ENCODE measurements at places on chromosomes 2 and 18.

DNA sequence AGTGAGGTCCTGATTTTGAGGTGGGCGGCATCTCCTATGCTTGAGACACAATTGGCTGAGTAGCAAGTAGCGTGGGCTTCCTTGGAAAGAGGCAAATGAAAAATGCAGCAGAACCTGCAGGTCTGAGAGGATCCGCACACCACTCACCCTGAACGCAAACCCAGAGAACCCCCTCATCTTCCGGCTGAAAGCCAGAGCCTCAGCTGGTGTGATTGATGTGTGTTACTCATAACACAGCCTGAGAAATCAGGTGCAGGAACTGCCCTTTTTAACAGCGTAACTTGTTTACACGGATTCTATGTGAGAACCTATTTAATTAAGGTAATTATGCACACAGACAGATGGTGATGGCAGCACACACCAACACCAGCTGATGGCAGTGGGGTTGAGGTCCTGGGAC is 123.4 kb downstream of the MRO start:
- no peak for DNase-seq

GRCh38 chr2:30758191-30758651 is 49.0 kb downstream of the CAPN13 start:
- no peak for DNase-seq

GRCh38 chr2:30741576-30741975 is 65.7 kb downstream of the CAPN13 start:
- no peak for DNase-seq

- DNase-seq: no peak
Observed at GRCh38 chr2:205984381-205984780, 101.6 kb downstream of the INO80D start.

- DNase-seq: no peak
Observed at GRCh38 chr2:149799013-149799705, 211.6 kb upstream of the MMADHC start.

DNA sequence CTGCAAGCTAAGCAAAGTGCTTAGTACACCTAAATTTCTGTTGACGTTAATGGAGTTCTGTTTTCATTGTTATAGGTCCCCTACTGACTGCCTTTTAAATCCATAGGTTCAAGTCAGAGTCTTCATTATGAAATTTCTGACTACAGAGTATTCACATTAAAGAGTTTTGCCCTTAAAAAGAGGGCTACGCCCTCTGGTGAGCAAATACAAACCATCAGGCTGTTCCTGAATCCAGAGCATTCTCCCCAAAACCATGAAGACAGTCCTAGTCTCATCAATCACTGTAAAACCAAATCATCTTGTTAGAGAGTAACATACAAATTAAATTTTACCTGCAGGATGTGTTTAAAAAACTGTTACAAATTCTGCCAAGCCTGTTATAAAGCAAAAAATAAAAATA is 1091.7 kb downstream of the TDRD15 start:
- no peak for DNase-seq

GRCh38 chr2:202115479-202115971 is 42.5 kb downstream of the KIAA2012 start:
- no peak for DNase-seq

DNA sequence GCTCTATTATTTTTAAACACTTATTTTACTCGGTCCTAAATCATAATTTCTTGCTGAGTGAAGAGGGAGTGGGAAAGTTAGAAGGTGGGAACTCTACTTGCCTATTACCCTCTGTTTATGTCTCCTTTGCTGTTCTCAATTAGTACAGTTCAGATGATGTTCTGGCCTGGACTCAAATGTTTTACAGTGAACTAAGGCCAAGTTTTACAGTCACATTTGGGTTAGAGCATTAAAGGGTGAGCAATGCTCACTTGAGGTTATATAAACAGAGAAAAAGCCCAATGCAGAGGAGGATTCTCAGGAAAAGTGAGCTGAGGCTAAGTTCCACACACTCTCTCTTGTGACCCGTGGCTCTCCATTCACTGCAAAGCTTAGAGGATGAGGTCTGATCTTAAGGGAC is 52.4 kb downstream of the ITSN2 start:
- no peak for DNase-seq

- DNase-seq: no peak
Observed at GRCh38 chr2:121521359-121521758, 9.3 kb upstream of the RNU4ATAC start.

DNA sequence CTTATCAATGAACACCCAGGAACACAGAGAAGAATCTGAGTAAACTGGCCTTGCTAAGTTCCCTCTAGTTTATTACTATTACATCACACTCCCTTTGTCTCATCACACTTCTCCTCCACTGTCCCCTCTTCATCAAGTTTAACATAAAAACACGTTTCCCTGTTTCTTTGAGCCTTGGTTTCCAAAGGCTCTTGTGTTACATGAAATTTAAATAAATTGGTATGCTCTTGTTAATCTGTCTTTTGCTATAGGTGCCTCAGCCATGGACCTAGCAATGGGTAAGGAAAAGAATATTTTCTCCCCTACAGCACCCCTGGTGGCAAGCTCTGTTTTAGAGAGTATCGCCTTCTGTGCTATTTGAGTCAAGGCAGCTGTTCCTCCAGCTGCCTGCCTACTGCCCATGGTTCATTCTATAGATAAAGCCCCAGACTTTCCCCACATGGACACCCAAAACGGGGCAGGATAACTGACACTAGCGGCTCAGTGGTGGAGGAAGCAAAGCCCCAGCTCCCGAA is 31.8 kb downstream of the TGIF1 start:
- no peak for DNase-seq

Measured in stimulated activated CD4-positive, alpha-beta T cell treated with anti-CD3 and anti-CD28 coated beads, Interleukin-12 subunit alpha, Interleukin-12 subunit beta, amount 100 ng/mL, for 4 hours (primary cell).